ENCODE measurements at places on chromosomes 7 and 10.

DNA sequence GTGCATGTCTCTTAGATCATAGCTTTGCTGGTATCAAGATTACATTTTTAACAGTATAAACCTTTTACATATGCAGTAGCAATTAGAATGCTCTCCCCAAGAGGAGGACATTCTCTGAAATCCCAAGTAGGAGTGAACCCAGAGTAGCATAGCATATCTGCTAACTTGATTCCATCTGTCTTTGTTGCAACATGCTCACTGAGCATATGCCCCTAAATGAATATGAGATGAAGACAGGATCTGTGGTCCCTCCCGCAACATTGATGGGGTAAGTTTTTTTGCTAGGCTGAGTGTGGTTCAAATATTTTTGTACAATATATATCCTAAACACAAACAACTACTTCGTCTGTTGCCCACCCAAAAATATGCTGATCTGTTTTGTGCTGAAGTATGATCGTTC, 534.2 kb upstream of the C7orf33 start:
- no peak for DNase-seq

DNA sequence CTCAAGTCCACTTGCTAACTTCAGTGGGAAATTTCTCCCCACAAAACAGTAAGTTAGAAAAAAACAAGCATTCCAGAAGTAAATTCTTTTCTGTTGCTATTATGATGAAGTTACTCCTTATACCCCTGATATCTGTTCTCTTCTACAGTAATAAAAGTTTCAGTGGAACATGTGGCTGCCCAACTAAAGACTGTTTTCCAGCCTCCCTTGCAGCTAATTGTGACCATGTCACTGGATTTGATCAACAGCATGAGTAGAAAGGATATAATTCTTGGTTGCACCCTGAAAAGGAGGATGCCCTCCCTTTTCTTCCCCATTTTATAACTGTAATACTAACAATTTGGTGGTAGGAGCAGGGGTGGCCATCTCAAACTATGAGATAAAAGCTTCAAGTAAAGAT, 40.6 kb downstream of the IMMP2L start:
- DNase-seq = no peak

GRCh38 chr7:99079104-99079503, 64.8 kb downstream of the SMURF1 start:
- DNase-seq = peak; percentile 3

DNA sequence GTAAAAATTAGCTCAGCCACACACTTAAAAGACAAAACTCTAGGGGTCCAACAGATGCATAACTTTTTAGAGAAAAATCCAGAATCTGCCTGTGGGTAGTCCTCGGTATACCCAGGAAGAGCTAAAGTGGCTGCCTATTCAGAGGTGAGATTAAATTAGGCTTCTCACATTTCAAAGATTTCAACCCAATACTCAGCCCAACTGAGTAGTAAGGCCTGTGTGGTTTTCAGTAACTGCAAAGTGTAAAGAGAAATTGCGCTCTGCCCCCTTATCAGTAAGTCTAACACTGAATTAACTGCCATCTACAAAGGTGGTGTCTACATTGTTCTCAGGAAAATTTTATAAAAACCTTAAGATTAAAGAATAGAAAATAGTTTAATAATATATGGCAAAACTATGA, 88.2 kb downstream of the ELMO1 start:
- no peak for DNase-seq

DNA sequence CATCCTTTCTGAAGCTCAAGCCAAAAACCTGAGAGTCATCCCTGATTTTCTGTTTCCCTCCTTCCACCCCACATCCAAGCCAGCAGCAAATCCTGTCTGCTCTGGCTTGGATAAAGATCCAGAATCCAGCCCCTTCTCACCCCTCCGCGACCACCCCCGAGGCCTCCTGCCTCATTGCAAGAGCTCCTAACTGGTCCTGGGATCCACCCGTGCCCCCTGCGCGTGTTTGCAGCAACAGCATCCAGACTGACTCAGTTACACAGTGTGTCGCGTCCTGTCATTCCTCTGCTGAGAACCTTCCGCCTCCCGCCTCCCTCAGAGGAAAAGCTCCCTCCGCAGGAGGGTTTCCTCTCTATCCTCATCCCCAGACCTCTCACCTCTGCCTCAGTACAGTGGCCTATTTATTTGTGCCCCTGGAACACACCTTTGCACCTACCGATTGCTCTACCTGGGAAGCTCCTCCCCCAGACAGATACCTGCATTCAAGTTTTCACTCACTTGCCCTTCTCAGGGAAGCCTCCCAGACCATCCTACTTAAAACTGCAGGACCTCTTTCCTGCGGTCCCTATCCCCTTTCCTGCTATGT, 21.6 kb upstream of the GRID1 start:
- no peak for DNase-seq

- no peak for DNase-seq
Observed at GRCh38 chr10:35236739-35237138, 99.6 kb upstream of the CCNY start.

DNA sequence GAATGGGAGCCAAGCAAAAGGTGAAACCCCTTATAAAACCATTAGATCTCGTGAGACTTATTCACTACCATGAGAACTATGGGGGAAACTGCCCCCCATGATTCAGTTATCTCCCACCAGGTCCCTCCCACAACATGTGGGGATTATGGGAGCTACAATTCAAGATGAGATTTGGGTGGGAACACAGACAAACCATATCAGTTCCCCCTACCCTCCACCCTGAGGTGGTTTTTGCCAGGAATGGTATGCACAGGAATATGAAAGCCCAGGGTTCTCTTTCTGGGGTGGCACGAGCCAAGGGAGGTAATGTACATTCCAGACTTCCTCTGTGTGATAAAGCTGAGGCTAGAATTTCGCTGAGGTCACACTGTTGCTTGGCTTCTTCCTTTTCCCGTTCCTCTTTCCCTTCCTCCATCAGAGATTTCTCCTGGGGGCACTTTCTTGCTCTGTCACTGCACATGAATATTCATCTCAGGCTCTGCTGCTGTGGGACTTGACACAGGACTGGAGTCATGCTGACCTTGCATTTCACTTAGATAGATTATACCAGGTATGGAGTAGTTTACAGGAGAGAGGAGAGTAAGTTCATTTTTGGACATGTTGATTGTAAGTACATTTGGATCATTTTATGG, 347.0 kb upstream of the MTPN start:
- DNase-seq = no peak

DNA sequence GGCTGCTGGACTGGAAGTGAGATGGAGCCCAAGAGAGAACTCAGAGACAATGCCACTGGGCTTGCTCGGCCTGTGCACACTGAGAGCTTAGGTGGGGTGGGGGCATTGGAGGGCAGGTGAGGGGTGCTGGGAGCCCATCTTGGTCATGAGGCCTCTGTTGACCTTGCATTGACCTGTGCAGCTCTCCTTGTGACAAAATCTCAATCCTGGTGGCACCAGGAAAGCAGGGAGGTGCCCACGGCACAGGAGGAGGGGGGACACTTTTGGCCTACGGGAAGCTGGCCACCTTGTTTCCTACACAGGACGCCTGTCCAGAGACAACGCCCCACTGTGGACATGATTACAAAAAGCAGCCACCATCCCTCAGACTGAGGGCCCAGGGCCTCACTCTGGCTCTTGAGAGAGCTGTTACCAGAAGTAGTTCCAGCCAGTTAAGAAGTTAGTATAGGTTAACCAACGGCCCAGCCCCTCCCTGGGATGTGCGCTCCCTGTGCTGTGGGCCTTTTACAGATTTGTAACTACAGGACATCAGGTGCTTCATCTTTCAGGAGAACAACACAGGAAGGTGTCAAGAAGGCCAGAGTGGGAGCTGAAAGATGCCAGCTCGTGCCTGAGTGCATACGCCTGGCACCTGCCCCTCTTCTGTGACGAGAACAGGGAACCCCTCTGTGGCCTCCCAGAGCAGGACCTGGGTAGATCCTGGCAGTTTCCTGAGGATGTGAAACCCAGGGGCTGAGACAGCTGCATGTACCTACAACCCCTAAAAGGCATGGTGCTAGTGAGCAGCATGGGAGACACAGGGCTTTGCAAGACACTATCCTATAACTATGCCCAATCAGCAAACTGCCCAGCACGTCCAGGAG, 10.3 kb downstream of the PKD1L1 start:
- no peak for DNase-seq
